ENCODE measurements at places on chromosomes 6 and 20.

DNA sequence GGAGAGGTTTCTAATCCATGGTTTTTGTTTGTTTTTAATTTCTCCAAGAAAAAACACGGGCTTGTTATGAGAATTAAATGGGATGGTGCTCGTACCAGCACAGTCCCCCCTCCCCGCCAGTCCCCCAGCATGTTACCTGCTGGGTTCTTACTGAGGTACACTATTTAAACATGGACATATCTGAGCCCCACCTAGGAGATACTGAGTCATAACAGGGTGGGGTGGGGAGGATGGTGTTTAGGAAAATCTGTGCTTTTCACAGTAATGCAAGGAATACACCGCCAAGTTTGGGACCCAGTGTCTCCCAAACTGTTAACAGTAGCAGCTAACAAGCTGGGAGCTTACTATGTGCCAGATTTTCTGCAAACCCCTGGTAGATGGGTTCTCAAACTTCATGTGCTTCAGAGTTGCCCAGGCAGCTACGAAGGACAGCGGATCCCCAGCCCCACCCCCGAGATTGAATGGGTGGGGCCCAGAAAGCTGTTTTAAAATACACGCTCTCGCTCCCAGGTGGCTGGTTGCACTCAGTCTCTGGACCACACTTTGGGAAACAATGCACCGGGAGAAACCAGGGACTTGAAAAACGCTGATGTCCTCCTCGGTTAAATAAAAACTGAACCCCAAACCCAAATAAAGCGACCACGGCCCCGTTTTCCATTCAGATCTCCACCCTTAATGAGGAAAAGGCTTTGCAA, 995 bp downstream of the ZFP64 start:
- DNase-seq, result peak; percentile 40

DNA sequence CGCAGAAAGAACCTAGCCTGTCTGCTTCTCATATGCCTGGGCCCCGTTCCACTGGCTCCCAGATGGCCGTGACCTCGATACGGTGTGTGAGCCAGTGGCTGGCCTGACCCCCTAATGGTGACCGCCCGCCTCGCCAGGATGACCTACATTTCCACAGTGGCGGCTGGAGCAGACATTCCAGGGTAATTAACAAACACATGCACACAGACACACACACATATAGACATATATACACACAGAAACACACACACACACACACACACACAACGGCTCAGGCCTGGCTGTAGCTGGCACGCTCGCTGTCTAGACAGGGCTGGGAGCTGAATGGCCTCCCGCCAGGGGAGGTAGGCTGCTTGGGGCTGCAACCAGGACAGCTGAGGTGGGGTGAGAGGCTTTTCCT, 227.1 kb downstream of the ANKRD60 start:
- DNase-seq, result no peak

GRCh38 chr6:42962502-42963178, 2.1 kb downstream of the GNMT start:
- no peak for DNase-seq

DNA sequence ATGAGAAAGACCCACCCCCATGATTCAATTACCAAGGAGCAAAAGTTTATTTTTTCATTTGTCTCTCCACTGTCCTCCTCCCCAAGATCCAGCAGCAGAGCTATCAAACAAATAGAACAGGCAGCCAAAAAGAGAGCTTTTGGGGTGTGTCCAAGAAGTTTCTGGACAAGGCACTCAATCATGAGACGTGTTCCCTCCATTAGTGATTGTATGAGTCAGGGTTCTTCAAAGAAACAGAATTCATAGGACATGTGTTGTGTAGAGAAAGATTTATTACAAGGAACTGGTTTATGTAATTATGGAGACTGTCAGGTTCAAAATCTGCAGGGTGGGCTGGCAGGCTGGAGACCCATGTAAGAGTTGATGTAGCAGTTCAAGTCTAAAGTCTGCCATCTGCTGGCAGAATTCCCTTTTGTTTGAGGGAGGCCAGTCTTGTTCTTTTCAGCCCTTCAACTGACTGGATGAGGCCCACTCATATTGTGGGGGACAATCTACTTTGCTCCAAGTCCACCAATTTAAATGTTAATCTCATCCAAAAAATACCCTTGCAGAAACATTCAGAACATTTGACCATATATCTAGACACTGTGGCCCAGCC, 248.1 kb upstream of the OPRM1 start:
- DNase-seq, result peak; percentile 34

GRCh38 chr20:2460752-2461424, 9.7 kb downstream of the SNRPB start:
- peak; percentile 40 for DNase-seq

DNA sequence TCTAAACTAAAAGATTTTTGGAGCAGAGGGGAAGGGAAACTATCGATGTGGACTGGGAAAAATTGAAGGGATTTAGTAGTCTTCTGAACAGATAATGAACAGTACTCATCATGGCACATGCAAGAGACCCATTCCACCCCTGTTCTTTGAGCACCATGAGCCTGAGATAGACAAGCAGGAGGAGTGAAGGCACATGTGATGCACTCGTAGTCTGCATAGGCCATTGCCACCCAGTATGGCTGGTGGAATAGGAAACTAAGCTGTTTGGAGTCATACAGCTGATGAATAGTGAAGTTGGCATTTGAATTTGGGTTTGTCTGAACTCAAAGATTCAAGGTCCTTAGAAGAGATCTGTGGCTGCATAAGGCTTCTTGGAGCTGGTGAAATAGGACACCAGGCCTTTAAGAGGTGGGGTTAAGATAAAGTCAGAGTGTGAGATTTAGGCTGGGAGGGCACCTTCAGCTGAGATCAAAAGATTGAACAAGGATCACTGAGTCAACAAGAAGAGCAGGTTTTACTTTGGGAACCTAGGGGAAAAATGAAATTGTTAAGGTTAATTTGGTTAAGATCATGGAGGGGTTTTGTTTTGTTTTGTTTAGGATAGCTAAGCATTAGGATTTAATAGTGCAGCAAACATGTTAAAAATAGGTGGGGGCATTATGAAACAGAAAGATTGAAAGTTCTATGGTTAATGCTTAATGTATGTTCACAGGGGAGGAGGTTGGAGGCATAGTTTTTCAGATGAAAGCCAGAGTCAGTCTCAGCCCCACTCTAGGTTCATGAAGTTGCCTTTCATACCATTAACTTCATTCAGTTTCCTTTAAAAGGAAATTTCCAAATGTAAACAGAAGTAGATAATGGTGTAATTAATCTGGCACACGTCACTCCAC, 148.8 kb downstream of the ARID1B start:
- no peak for DNase-seq

DNA sequence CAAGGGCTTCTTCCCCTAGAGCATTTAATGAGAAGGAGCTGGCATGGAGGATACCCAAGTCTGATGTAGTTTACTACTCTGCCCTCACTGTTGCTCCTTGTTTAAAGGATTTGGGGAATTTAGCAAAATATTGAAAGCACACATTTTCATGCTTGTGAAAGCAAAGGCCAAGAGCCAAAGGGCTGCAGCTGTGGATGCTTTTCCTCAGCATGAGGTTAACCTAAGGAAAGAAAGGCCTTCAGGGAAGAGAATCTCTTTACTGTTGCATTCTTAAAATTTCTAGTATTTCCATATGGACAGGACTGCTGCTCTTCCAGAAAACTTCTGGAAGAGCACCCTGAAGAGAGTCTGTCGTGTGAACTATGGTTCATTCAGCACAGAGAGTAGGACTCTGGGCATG, 45.9 kb upstream of the SASH1 start:
- DNase-seq, result peak; percentile 40

DNA sequence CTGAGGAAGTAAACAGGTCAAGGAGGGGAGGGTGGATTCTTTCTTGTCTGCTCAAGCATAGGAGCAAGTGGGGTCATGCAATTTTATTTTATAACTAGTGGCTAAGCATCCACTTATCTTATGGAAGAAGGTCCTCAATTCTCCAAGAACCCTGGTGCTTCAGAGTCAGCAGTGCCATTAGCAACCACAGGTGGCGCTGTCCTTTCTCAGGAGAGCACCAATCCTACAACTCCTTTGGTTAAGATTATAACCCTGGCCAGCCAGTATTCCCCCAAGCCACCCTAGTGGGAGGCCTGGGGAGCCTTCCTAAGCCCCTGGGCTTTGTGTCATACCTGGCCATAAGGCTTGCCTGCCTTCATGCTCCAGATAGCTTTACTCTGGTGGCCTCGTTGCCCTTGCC, 60.7 kb downstream of the PCSK2 start:
- no peak for DNase-seq

GRCh38 chr6:100235631-100236030, 229.1 kb downstream of the SIM1 start:
- DNase-seq, result no peak

- DNase-seq, result peak; percentile 37
Observed at GRCh38 chr6:57130661-57131177, 40.7 kb downstream of the ZNF451 start.

GRCh38 chr6:106730718-106731117, 101.3 kb downstream of the QRSL1 start:
- no peak for DNase-seq

DNA sequence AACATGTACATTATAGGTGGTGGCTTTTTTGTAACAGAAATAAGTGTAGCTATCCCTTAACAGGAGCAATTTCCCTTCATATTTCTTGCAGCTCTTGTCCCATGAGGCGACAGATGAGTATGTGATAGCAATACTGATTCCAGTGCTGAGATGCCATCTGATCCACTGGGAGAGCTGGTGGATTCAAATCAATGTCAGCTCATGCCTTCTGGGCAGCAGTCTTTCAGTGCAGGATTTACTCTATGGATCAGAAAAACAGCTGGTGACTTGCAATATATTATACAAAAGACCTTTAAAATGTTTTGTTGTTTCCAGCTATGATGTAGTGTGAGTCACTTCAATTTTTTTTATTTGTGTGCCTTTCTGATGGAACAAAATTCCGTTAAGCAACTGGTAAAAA, 259.9 kb upstream of the SASH1 start:
- DNase-seq, result no peak

GRCh38 chr20:33858666-33859065, 47.5 kb downstream of the CHMP4B start:
- DNase-seq, result no peak

- peak; percentile 95 for DNase-seq
Observed at GRCh38 chr6:152380993-152381898, 255.9 kb downstream of the SYNE1 start.

GRCh38 chr6:139153855-139154254, 19.0 kb downstream of the HECA start:
- peak; percentile 53 for DNase-seq

DNA sequence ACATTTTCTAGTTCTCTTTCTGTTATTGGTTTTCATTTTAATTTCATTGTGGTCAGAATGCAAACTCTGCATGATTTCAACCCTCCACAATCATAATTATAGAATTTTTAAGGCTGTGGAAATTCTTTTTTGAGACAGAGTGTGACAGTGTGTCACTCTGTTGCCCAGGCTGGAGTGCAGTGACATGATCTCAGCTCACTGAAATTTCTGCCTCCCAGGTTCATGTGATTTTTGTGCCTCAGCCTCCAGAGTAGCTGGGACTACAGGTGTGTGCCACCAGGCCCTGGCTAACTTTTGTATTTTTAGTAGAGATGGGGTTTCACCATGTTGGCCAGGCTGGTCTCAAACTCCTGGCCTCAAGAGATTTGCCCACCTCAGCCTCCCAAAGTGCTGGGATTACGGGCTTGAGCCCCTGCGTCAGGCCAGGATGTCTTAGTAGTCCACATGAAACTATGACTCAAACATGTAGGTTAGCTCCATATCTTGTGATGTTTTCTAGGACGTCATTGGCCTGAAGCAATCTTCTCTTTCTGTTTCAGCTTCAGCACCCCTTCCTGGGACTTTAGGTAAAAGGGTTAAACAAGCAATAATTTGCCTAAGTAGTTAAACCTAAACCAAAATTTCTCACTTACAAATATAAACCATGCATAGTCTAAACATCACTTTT, 47.4 kb upstream of the SAMD3 start:
- DNase-seq, result no peak

DNA sequence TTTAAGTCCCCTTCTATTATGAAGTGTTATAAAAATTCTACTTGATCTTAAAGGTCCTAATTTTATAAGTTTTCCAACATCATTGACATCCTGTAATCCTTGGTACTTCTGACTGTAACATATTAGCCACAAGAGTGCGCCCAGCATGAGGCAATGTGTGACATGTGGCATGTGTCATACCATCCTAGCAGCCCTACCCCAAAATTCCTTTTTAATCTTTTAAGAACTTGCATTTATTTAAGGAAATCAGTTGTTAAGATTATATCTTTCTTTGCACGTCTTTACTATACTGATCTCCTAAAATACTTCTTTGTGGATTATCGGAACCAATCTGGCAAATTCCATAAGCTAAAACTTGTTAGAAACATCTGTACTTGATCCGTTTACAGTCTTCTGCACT, 167.1 kb upstream of the SLC24A3 start:
- no peak for DNase-seq

DNA sequence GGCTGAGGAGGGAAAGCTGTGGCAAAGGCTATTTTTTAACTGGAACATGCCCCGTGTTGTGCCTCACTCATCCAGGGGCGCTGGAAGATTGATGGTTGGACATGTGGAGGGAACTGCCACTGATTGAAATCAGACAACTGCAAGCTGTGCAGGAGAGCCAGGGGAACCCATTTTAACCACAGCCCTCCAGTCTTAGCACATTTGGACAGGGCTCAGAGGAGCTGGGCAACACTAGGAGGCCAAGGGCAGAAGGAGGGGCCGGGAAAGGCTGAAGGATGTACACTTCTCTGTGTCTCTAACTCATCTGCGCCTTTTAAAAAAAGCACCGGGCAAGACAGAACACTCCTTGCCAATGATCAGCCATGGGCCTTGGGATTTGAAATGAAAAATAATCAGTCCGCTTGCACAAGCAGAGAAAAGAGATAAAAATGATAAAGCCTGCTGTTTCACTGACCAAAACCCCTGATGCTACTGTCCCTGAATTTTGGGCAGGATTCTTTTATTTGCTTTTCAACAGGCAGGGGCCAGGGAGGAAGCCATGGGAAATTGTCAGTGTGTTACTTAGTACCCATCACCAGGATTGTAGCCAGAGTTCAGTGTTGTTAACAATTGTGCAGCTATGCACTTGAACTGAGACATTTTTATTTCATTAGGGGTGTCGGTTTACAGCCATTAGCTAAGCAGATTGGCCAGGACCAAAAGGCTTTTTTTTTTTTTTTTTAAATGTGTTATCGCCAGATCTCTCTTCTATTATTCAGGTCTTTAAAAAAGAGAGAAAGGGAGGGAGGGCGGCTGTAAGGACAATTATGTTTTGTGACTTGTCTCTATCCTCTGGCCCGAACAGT, 109.3 kb upstream of the EYA4 start:
- peak; percentile 32 for DNase-seq

- no peak for DNase-seq
Observed at GRCh38 chr20:25024171-25024570, 31.6 kb upstream of the APMAP start.

DNA sequence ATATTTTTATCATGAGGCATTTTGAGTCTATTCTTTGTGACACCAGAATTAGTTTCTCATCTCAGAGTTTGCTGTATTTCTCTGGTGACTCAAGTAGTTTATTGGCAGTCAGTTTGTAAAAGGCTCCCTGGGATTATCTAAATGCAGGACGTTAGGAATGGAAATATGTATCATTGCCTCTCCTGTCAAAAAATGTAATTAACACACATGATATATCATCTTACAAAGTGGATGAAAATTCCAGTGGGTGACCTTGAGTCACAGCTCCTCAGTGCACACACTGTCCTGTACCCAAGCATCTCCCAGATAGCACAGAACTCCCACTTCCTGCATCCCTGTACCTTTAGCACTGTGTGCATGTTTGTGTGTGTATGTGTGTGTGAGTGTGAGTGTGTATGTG, 258.6 kb downstream of the LAMA2 start:
- peak; percentile 19 for DNase-seq

- DNase-seq, result no peak
Observed at GRCh38 chr6:27205375-27206278, 41.9 kb upstream of the PRSS16 start.

Measured in fibroblast of villous mesenchyme (primary cell).